ENCODE measurements at places on chromosomes 11 and 22. TPM values are rescaled to one million over a fixed set of nuclear protein-coding genes. Genes with fewer than 3 reads are reported as not detected.
A peak's percentile ranks its signal among the peaks of the same experiment; 100 is the strongest.

- H3K36me3 ChIP-seq = peaks cover 6% of the 10 kb centered on the region
- no peak for DNase-seq
- H3K4me3 ChIP-seq = no peak overlapping the region
- H3K4me1 ChIP-seq = no peaks in the 10 kb centered on the region
- no peaks in the 10 kb centered on the region for H3K27me3 ChIP-seq
Observed at GRCh38 chr11:46431211-46431610, 39.6 kb upstream of the CHRM4 start.

DNA sequence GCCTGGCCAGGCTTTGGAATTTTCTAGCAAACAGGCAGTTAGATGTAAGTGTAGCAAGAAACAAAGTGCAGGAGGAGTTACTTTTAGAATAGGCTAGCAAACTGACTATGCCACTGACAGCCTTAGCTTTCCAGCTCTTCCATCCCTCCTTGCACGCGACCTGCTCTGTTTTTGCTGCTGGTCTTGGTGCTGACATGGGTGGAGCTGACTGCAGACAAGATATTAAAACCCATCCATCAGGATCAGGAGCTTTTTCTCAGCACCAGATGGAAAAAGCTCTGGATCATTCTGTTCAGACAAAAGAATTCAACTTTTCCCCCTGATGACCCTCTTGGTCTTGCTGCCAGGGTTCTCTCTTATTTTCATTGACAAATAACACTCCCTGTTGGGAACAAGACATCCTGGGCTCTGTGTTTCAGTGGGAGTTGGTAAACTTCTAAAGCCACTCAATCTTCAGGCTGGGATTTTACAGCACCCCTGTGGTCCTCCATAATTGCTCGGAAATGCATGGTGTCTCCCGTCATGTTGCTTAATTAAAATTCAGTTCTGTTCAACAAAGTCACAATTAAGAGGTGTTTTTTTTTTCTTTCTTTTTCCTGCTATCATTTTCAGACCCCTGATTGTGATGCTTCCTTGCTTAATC is 240.0 kb upstream of the LARGE1 start:
- no peaks in the 10 kb centered on the region for H3K4me1 ChIP-seq
- H3K27ac ChIP-seq = no peak overlapping the region
- H3K27me3 ChIP-seq = no peaks in the 10 kb centered on the region
- no peak for DNase-seq
- H3K4me3 ChIP-seq = no peak overlapping the region

DNA sequence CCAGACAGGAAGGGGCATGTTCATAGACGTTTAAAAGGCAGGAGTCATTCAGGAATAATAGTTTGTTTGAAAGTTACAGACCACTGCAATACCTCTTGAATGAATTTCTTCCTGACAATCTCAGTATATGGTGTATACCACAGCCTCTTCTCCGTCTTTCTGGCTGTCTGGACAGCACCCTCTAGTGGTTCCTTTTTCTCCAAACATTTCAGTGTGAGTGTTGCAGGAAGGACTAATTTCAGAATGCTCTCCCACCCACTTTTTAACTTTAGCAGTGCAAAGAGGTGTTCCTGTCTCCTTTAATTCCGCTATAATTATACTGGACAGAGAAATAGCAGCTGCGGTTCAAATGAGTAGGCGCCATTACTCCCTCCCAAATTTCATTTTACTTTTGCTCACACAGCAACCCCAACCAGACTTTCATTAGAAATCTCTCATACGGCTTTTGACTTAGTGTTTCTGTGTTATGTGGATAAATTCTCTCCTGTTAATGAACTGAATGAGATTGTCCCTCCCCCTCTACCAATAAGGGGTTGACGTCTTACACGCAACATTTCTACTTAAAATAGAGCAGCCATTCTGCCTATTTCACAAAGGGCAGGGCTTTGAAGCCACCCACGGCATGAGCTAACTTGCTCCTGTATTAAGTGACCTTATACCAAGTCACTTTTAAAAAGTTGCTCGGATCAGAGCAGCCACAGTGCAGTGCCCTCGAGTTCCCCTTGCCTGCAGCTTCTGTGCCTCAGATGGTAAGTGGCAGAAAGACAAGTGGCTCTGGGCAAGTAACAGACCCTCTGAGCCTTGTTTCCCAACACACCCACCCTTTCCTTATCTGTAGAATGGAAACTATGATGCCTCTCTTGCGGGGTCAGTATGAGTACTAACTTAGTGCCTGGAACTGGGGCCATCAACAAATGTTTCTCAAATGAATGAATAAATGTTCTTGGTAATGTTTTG is 368.6 kb downstream of the OPCML start:
- no peak overlapping the region for H3K4me3 ChIP-seq
- H3K27me3 ChIP-seq = peaks cover 22% of the 10 kb centered on the region
- H3K36me3 ChIP-seq = no peaks in the 10 kb centered on the region
- DNase-seq = peak; percentile 62

DNA sequence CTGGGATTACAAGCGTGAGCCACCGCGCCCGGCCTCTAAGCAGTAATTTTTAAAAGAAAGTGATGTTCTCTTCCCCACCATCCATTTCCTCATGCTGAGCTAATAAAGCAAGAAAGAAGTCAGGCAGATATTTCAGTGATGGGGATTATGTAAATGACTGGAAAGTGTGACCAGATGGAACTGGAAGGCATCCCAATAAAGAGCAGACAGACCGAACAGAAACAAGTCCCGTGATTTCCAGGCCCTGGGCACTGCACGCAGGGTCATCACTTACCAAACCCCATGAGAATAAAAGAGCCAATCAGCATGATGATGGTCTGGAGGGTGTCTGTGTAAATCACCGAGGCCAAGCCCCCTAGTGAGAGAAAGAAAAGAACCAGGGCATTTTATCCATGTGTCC is 18.2 kb downstream of the SLC5A4 start:
- H3K4me3 ChIP-seq = no peak overlapping the region
- no peak for DNase-seq
- H3K27ac ChIP-seq = no peak overlapping the region
- H3K4me1 ChIP-seq = no peaks in the 10 kb centered on the region
- no peaks in the 10 kb centered on the region for H3K36me3 ChIP-seq
- peaks cover 41% of the 10 kb centered on the region for H3K27me3 ChIP-seq

- peak overlapping the region; percentile 72 for H3K27ac ChIP-seq
- H3K4me3 ChIP-seq = peak overlapping the region; percentile 88
Observed at GRCh38 chr11:47409440-47410369, 1.3 kb downstream of the SLC39A13 start.

DNA sequence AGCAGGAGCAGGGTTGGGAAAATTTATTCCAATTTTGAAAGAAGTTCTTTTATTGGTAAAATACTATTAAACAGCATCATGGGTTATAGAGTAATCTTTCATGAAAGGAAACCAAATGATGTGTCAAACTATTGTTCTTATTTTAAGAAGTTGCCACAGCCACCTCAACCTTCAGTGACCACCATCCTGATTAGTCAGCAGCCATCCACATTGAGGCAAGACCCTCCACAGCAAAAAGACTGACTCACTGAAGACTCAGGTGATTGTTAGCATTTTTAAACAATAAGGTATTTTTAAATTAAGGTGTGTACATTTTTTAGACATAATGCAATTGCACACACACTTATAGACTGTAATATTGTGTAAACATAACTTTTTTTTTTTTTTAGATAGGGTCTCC is 3.7 kb upstream of the HEPHL1 start:
- no peaks in the 10 kb centered on the region for H3K27me3 ChIP-seq
- no peaks in the 10 kb centered on the region for H3K36me3 ChIP-seq
- peak overlapping the region; percentile 90 for H3K27ac ChIP-seq
- no peak overlapping the region for H3K4me3 ChIP-seq

- H3K27me3 ChIP-seq = peaks cover 48% of the 10 kb centered on the region
- H3K27ac ChIP-seq = no peak overlapping the region
- DNase-seq = peak; percentile 75
- H3K4me3 ChIP-seq = no peak overlapping the region
- H3K4me1 ChIP-seq = peaks cover 7% of the 10 kb centered on the region
Observed at GRCh38 chr11:59053387-59053786, 32.7 kb upstream of the GLYATL1B start.

- no peak overlapping the region for H3K27ac ChIP-seq
- no peak for DNase-seq
- H3K4me3 ChIP-seq = no peak overlapping the region
- H3K4me1 ChIP-seq = peaks cover 9% of the 10 kb centered on the region
- H3K27me3 ChIP-seq = no peaks in the 10 kb centered on the region
- no peaks in the 10 kb centered on the region for H3K36me3 ChIP-seq
Observed at GRCh38 chr11:359181-359714, 10.1 kb upstream of the B4GALNT4 start.

DNA sequence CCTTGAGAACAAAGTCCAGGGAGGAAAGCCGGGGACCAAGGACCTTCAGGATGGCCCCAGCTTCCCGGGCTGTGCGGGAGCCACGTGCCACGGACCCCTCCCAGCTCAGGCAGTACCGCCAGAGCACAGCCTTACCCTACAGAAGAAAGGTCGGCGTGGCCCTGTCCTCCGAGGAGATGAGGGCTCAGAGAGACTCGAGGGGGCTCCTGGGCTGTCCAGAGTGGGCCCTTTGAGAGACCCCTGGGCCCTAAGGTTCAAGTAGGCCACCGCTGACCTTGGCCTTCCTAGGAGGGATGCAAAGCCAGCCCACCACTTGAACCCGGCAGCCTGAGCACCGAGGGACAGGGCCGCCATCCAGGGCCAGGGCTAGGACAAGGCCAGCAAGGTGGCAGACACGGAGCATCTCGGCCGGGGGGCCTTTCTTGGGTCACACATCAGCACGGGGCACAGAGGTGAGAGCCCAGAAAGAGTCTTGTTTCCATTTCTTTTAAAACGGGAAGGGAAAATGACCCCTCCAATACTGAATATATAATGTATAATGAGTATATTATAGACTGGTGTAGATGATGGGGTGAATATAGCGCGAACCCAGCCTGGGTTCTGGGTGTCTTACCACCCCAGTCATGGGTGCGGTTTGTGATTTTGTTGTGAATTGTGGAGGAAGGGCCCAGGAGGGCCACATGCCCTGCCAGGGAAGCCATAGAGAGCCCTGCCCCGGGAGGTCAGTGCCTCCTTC is 34.4 kb upstream of the PPARA start:
- peaks cover 2% of the 10 kb centered on the region for H3K36me3 ChIP-seq
- H3K27me3 ChIP-seq = no peaks in the 10 kb centered on the region
- no peak overlapping the region for H3K27ac ChIP-seq
- no peaks in the 10 kb centered on the region for H3K4me1 ChIP-seq

DNA sequence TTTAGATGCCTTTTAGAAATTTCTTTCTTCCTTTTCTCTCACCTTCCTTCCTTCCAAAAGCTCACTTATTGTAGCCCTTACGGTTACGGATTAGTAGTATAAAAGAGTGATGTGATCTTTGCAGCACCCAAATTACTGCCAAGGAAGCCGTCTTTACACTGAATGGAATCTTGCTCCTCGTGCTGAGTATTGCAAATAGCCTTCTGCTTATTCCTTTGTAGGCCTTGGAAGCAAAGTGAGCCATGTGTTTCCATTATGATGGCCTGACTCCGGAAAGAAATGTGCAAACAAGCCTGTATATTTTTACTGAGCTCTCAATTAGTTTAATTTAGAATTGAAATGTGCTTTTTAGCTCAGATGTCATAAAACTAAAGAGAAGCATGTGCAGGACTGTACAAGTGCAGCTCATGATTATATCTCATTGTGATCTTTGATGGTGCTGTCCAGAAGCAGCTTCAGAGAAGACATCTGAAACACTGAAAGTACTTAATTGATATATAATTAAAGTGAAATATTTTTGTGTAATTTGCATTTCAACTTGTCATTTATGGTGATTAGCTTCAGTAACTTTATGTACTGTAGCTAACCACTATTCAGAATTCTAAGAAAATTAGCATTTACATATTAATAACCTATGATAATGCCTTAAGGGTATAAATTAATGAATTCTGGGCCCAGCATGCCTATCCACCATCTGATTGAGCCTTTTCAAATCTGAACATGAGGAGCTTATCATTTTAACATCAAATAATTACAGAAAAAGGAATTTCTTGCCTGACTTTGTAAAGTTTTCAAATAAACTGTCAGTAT is 129.3 kb downstream of the GRIA4 start:
- no peak for DNase-seq
- no peak overlapping the region for H3K4me3 ChIP-seq

DNA sequence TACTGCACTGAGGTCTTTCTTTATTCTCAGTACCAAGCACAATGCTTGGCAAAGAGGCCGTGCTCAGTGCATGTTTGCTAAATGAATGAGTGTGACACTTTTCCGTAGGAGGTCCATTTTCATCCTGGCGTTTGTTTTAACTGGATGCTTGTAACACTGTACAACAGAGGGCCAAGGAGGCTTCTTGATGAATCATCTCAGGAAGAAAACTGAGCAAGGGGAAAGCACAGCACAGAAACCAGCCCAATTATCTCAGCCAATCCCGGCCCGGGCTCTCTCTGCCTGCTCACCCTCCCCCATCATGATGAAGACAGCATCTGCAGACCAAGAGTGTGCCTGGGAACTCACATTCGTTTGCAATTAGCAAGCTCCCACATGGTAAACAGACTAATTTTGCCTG is 570.3 kb downstream of the OPCML start:
- no peak overlapping the region for H3K27ac ChIP-seq
- H3K36me3 ChIP-seq = no peaks in the 10 kb centered on the region
- no peak for DNase-seq
- H3K27me3 ChIP-seq = peaks cover 33% of the 10 kb centered on the region

GRCh38 chr11:123055191-123055901 is 6.6 kb downstream of the HSPA8 start:
- no peaks in the 10 kb centered on the region for H3K27me3 ChIP-seq
- H3K36me3 ChIP-seq = peaks cover 62% of the 10 kb centered on the region
- H3K4me3 ChIP-seq = no peak overlapping the region
- H3K27ac ChIP-seq = no peak overlapping the region
- H3K4me1 ChIP-seq = peaks cover 25% of the 10 kb centered on the region

- no peak overlapping the region for H3K4me3 ChIP-seq
- peaks cover 8% of the 10 kb centered on the region for H3K4me1 ChIP-seq
- no peaks in the 10 kb centered on the region for H3K36me3 ChIP-seq
- H3K27me3 ChIP-seq = peaks cover 37% of the 10 kb centered on the region
- no peak for DNase-seq
- H3K27ac ChIP-seq = no peak overlapping the region
Observed at GRCh38 chr11:75069473-75069872, 27.2 kb downstream of the OR2AT4 start.

- H3K27ac ChIP-seq = no peak overlapping the region
- DNase-seq = peak; percentile 4
- no peak overlapping the region for H3K4me3 ChIP-seq
- no peaks in the 10 kb centered on the region for H3K27me3 ChIP-seq
- H3K36me3 ChIP-seq = no peaks in the 10 kb centered on the region
Observed at GRCh38 chr11:11513422-11513821, 108.4 kb downstream of the GALNT18 start.

GRCh38 chr11:114970927-114971645 is 292.8 kb downstream of the NXPE2 start:
- H3K27me3 ChIP-seq = no peaks in the 10 kb centered on the region
- no peak overlapping the region for H3K27ac ChIP-seq
- no peak overlapping the region for H3K4me3 ChIP-seq
- no peak for DNase-seq
- H3K36me3 ChIP-seq = no peaks in the 10 kb centered on the region
- no peaks in the 10 kb centered on the region for H3K4me1 ChIP-seq

The TRIM29 gene
- total RNA-seq = 31.8 TPM

The HOATZ gene
- not detected for total RNA-seq

The MIOX gene
- not detected for total RNA-seq

The ASCL2 gene
- 0.58 TPM for total RNA-seq

The CDC45 gene
- total RNA-seq = 77.1 TPM

The IGSF9B gene
- total RNA-seq = 1.3 TPM

The FGF4 gene
- not detected for total RNA-seq
